ENCODE measurements at places on chromosomes 13 and 19.

DNA sequence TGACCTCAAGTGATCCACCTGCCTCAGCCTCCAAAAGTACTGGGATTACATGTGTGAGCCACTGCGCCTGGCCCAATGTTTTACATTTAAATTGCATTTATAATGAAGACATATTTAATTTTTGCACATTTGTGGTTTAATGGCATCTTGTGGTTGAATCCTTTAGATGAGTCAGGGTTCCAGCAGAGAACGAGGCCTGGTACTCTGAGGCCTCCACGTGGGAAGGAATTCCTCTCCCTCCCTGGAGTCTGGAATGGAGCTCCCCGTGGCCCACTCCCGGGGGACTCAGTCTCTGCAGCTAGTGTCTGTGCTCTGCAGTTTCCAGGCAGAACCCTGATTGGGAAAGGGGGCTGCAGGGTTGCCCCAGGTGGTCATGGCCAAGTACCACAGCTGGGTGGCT lies 24.2 kb downstream of the ZFR2 start:
- no peak for DNase-seq

- DNase-seq: no peak
Measured at GRCh38 chr19:14677464-14677863, 2.8 kb upstream of the ADGRE3 start.

DNA sequence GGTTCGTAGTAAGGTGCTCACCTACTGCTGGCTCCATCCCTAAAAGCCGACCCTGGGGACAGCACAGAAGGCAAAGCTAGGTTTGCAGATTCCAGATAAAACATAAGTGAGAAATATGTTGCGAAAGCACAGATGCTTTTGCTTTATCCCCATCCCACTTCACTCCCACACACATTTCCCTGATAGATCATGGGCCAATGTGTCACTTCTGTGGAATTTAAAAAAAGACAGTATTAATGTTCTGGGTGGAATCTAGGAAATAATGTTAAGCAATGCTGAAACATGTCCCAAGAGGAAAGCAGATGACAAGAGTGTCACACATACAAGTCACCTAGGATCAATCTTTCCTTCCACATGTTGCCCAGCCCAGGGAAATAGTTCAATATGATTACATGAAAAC lies 661.0 kb upstream of the MIR17HG start:
- DNase-seq: no peak

GRCh38 chr13:73433890-73434289 lies 375.1 kb downstream of the KLF5 start:
- no peak for DNase-seq

- no peak for DNase-seq
Measured at GRCh38 chr13:94505730-94506129, 26.2 kb upstream of the DCT start.

DNA sequence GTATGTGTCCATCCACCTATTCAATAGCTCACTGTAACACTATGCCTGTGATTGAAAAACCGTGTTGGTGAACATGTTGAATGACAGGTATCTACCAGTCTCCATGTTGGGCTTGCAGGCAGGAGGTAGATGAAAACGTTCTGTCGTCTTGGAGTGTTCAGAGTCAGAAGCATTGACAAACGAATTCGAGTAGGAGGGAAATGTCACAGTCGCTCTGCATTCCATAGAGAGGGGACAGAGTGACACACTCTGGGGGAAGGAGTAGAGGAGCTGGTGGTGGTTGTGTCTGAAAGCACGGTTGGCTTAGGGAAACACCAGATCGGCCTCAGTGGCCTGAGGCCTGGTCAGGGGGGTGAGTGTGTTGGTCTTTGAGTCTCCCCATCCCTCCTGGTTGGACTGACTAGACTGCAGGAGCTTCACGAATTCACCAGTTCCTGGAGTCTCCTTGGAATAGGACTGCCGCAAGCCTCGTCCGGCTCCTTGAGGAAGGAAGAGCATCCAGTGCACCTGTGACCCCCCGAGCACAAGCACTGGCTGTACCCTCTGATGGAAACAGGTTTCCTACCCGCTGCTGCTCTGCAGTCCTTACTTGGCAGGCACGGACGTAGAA lies 105.0 kb upstream of the C1QTNF9B start:
- DNase-seq: no peak

All from activated CD4-positive, alpha-beta T cell treated with anti-CD3 and anti-CD28 coated beads, Interleukin-2, amount 50 U/mL, for 4 hours (primary cell).